ENCODE measurements at places on chromosomes 12 and 14.
A peak's percentile ranks its signal among the peaks of the same experiment; 100 is the strongest.

GRCh38 chr12:22535038-22535437 is 9.3 kb downstream of the C2CD5 start:
- no peak for DNase-seq

GRCh38 chr14:73266317-73266716 is 29.0 kb downstream of the PAPLN start:
- DNase-seq: no peak

- DNase-seq: no peak
Observed at GRCh38 chr12:58906917-58907316, 13.4 kb downstream of the LRIG3 start.

DNA sequence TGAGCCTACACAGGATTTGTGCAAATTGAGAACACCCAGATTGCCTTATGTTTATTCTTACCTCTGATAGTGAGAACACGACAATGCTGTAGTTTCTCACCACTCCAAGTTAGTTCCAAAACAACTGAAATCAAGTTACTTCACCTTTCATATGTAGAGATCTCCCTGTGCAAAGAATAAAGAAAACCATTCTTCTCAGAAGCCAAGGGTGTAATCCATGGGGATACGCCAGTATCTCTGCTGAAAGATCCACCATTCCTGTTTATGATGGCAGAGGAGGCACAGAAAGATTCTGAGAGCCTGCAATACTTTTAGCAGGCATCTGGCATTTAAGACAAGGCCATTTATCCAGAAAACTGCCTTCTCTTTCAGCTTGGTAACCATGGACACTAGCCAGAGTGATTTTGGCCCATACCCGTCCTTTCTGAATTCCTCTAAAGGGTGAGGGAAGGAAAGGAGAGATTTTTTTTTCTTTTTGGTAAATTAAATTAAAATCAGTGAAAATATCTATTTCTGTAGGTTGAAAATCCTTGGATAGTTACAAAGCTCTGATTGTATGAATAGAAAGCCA is 355.4 kb upstream of the FAR2 start:
- no peak for DNase-seq

- DNase-seq: peak; percentile 55
Observed at GRCh38 chr14:55458800-55459515, 18.5 kb upstream of the TBPL2 start.

DNA sequence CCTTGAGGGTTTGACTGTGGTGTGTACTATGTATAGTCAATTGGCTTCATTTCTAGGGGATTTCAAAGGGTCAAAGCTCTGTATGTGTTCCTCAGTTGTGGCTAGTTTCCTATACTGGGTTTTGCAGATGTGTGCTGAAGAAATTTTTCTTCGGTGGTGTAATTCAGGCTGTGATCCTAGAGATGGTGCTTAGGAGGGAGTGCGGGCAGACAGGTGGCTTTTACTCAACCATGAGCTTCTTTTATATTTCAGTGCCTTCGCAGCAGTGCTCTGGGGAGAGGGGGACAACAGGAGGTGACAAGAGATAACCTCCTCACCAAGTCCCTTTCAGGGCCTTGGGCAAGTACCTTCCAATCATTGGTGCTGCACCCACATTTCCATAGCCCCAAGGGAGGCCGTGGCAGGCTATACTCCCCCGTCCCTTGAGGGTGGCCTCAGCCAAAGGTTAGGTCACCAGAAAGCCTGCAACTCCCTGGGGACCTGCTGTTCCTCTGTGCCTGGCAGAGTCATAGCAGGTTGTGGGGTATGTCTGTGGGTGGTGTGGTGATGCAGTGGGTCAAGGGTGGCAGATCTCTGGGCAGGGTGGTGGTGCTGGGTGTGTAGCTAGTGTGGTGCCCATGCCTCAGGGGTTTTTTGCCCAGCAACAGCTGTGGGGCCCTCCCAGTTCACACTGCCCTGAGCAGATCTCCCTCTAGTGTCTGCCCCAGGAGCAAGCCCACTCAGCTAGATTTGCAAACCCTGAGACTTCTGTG is 37.0 kb upstream of the TMX1 start:
- DNase-seq: no peak

GRCh38 chr14:92109490-92109889 is 3.1 kb upstream of the ATXN3 start:
- DNase-seq: no peak

DNA sequence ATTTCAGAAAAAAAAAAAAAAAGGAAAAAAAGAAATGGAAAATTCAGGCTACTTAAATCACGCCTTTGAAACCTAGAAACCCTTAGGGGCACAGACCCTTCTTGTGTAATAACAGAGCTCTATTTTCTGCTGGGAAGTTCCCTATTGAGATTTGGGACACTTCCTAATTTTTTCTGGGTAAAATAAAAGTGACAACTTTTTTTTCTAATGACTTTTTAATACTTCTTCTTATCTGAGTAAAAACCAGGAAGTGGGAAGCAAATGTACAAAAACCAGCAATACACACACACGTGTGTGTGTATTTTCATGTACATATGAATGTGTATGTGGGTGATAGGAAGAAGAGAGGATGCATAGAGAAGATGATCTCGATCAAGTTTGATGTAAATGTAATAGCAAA is 35.8 kb downstream of the ETV6 start:
- no peak for DNase-seq
